ENCODE measurements at places on chromosomes 7 and 10.

- no peak for DNase-seq
Measured at GRCh38 chr7:57339198-57339944, 110.6 kb upstream of the ZNF716 start.

GRCh38 chr7:80869106-80869784 is 49.6 kb downstream of the SEMA3C start:
- DNase-seq: no peak

DNA sequence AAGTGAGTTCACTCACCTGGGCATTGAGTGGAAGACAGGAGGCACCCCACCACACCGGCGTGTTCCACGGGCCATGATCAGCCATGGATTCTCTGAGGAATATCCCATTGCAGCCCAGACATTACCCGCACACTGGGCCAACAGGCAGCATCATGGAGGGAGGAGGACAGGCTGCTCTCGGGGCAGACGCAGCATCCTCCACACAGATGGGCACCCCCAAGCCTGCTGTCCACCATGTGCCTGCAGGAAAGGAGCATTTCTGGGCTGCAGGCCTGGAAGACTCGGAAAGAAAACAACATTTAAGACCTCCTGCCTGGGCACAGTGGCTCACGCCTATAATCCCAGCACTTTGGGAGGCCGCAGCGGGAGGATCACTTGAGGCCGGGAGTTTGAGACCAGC is 71.0 kb upstream of the SH2B2 start:
- DNase-seq: no peak

DNA sequence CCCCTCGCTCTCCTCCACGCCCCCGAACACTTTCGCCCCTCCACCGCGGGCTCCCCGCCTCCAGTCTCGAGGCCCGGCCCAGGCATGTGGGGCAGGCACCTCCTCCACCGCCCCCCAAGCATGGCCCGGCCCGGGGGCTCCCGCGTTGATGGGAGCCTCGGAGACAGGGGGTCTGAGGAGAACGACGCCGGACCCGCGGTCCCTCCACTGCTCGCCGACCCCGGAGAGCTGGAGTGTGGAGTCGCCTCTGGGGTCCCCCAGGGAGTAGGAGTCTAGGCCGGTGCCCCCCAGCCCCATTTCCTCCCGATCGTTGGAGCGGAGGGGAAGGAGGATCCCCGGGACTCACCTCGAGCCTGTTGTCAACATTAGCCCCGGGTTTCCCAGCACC is 206 bp downstream of the UPF2 start:
- peak; percentile 80 for DNase-seq

Measured in right hindlimb (tissue), 1 donor.